Activated CD4-positive, alpha-beta T cell treated with anti-CD3 and anti-CD28 coated beads, Interleukin-2, amount 50 U/mL, for 16 hours (primary cell): ENCODE measurements at places on chromosomes 1 and 21.

- DNase-seq, result no peak
These were observed 401 bp upstream of the PRUNE1 start for GRCh38 chr1:151007853-151008243.

DNA sequence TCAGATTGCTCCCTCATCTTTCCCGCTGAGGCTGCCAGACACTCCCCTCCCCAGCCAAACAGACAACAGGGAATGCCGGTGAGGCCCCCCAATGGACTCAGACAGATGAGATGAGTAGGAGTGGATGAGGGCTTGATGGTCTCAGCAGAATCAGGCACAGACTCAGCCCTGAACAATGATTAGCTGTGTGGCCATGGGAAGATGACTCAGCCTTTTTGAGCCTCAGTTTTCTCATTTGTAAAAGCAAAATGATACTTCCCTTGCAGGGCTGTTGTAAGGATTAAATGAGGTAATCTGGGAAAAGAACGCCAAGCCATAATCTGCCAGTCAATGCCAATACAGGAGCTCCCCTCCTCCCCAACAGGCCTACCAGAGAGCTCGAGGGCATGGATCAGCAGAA is 12.4 kb downstream of the C1orf198 start:
- DNase-seq, result no peak

- peak; percentile 28 for DNase-seq
These were observed at the start of gene MANEAL for GRCh38 chr1:37793773-37794371. TSS of gene MANEAL (plus strand) at chr1:37793847. CDS start at chr1:37794183, 336 bp downstream.

DNA sequence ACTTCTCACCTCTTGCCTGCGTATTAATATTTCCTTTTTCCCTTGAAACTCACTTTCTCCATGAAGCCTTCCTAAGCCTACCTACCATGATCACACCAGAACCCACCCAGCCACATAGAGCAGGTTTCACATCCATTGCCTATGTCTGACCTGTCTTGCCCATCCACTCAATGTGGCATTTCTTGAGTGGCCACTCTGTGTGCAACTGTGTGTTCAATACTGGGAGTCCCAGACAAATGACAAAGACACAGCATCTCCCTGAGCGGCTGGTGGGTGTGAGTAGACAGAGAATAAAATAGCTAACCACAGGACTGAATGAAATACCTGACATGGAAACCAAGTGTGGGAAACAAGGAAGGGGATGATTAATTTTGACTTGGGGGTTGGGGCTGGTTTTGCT is 3.1 kb downstream of the PTGFRN start:
- no peak for DNase-seq

DNA sequence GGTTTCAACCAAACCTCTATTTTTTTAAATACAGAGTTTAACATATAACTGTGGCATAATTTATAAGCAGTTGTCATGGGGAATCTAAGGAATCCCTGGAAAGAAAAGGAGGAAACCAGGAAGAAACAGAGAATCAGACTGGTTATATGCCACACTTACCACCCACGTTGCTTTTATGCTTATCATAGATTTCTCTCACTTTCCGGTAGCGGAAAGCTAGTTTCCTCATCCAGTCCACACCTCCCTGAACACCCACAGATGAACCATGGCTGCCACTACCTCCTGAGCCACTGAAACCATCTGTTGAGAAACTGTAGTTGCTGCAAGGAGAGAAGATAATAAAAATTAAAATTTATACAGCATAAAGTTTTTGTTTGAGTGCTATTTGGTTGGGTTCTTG is 33.5 kb downstream of the XKR8 start:
- peak; percentile 41 for DNase-seq

- no peak for DNase-seq
These were observed 326.7 kb upstream of the VAMP3 start for GRCh38 chr1:7444363-7444762.

DNA sequence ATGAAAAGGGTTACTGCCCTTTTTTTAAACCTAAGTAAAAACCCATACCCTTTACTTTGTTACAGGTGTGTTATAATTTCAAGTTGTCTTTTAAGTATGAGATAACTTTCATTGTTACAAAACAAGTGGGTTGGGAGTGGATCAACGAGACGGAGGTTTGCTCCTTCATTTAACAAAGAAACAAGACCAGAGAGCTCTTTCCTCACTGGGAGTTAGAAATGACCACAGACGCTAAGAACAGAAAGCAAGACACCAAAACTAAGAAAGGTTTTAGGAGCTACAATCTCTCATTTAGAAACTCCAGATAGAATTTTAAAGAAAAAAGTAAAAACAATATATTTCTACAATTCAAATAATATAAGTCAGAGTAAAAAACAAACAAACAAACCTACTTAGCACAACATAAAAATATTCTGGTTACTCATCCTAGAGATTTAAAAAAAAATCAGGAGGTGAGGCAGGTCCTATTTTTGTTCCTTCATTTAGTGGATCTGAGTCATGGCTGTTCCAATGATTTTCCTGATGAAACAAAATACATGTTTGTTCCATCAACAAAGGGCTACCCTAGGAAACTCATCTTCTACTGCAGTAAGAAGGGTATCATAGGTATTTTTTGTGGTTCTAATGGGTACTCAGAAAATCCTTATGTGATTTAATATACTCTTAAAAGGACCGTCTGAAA is 33.0 kb downstream of the APP start:
- peak; percentile 12 for DNase-seq

DNA sequence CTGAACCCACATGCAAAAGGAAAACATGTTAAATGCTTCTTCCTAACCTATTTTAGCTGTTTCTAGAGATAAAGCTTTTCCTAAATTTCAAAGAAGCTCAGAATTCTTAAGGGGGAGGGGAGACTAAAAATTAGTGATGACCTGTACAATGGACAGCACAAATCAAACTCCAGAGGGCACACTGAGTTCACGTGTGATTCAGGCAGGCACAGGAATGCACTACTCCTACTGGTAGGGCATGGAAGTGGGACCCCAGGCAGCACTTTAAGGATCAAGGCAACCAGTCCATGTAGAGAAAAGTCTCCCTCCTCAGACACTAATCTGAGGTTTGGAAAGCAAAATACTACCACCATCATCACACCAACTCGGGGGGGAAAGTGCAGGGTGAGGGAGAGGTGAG is 31.3 kb upstream of the CLCA4 start:
- no peak for DNase-seq
